ENCODE measurements at places on chromosomes 16 and 17.

DNA sequence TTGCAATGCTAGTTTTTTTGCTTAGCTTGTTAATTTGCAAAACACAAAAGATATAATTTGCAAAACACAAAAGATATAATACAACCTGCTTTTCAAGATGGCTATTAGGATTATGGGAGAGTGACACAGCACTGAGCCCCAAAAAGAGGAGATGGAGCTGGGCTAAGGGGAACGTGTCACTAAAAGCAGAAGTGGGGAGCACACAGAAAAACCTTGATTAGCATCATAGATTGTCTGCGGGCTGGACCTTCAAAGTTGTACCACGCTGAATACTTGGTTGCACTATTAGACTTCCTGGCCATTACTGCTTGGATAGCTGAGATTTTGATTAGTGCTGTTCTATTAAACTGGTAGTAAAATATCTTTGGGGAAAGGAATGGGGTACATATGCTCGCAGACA is 36.2 kb downstream of the KCNJ16 start:
- no peak for DNase-seq

GRCh38 chr16:84532291-84532724 is 27.8 kb upstream of the MEAK7 start:
- DNase-seq, result no peak

GRCh38 chr17:39236981-39237441 is 11.3 kb upstream of the STAC2 start:
- DNase-seq, result no peak

- DNase-seq, result no peak
Measured at GRCh38 chr16:57186872-57187854, 1.0 kb downstream of the RSPRY1 start.

- DNase-seq, result no peak
Measured at GRCh38 chr17:73686126-73686525, 41.9 kb upstream of the SDK2 start.
